ENCODE measurements at places on chromosomes 13 and 19.

DNA sequence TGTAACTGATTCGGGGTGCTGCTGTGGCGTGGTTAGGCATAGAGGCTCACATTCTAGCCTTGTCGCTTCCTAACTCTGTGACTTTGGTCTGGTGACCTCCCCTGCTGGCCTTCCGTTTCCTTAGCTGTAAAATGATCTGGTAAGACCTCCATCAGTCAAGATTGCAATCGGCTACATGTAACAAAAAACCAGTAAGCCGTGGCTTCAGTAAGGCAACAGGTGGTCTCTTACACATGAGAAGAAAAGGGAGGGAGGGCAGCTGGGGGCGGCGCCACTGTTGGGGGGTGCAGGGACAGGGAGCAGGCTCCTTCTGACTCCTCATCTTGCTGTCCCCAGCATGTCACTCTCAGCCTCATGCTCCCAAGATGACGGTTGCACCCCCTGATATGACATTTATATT is 148.0 kb downstream of the SIPA1L3 start:
- no peak for DNase-seq

GRCh38 chr19:2424686-2425621 is 2.4 kb downstream of the TIMM13 start:
- no peak for DNase-seq

DNA sequence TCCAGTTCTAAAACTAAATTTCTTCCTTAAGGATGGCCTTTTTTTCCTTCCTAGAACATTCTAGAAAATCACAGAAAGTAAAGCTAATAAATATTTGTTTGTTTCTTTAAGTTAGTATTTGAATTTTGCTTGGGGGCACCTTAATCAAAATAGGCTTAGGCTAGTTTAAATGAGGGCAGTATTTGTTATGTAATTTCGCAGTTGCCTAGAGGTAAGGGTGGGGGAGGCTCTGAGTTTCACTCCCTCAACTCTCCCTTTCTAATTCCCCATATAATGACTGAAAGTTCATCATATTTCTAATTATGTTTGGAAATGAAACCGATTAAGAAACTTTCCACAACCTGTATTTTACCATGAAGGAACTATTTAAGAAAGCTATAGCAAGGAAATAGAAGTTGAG is 40.6 kb downstream of the PCDH17 start:
- DNase-seq: no peak

- no peak for DNase-seq
Measured at GRCh38 chr19:2266183-2266993, 10.2 kb upstream of the JSRP1 start.

DNA sequence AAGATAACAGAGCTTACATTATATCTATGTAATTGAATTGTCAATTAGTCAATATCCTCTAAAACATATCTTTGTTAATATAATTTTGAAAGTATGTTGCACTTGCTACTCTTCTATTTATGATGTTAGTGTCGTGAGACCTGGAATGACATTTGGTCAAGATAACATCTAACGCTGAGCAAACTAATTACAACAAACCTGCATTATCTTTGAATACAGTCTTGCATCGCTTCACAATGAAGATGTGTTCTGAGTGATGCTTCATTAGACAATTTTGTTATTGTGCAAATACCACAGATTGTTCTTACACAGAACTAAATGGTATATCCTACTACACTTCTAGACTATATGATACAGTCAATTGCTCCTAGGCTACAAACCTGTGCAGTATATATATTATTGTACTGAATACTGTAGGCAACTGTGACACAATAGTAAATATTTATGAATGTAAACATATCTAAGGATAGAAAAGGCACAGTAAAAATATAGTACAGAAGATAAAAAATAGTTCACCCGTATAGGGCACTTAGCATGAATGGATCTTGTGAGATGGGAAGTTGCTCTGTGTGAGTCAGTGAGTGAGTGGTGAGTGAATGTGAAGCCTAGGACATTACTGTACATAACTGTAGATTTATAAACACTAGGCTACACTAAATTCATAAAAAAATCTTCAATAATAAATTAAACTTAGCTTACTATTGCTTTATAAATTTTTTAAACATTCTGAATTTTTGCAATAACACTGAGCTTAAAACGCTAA is 1773.8 kb downstream of the PCDH9 start:
- DNase-seq: no peak

DNA sequence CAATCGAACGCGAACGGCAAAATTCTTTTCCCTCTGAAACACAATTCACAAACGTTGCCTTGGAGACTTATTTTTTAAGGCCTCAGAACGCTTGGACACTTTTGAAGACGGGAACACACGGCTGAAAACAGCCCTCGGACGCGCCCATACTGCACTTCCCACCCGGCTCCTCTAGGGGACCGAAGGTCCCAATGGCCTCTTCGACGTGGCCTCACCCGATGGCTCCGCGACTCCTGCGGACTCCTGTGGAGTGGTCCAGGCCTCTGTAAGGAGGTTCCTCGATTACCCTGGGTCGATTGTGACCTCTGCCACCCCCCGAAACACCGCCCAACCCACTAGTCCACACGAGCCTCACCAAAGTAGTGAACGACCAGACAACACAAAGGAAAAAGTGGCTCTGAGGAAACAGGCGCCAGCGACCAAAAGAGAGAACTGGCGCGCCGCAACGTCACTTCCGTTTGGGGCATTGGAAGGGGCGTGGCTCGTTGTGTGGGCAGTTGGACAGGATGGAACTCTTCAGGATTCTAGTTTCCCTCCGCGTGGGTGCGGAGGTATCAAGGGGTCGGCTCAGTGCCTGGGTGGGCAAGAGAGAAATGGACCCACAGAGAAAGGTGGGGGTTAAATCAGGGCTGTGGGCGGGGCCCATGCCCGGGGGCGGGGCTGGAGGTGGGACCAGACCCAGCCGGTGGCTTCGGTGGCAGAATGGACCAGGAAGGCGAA is at the start of gene ZNF560:
TSS of gene ZNF560 (minus strand) at position 434 of the 720 bp plus-strand sequence. CDS start 23,303 bp downstream, outside the sequence.
- DNase-seq: no peak

GRCh38 chr13:92433963-92434362 is 792.6 kb upstream of the GPC6 start:
- DNase-seq: no peak

DNA sequence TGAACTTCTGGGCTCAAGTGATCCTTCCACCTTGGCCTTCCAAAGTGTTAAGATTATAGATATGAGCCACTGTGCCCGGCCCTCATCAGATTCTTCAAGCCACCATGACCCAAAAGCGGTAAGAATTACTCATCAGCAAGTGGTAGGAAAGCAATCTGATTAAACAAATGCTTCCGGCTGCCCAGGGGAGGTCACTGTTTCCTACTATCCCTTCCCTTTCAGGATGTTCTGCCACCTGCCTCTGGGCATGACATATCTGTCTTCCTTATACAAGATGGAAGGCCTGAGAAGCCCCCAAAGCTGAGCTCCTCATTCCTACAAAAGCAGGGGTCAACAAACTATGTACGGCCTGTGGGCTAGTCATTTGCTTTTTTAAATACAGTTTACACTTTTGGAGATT is 7.0 kb downstream of the ABHD8 start:
- no peak for DNase-seq

DNA sequence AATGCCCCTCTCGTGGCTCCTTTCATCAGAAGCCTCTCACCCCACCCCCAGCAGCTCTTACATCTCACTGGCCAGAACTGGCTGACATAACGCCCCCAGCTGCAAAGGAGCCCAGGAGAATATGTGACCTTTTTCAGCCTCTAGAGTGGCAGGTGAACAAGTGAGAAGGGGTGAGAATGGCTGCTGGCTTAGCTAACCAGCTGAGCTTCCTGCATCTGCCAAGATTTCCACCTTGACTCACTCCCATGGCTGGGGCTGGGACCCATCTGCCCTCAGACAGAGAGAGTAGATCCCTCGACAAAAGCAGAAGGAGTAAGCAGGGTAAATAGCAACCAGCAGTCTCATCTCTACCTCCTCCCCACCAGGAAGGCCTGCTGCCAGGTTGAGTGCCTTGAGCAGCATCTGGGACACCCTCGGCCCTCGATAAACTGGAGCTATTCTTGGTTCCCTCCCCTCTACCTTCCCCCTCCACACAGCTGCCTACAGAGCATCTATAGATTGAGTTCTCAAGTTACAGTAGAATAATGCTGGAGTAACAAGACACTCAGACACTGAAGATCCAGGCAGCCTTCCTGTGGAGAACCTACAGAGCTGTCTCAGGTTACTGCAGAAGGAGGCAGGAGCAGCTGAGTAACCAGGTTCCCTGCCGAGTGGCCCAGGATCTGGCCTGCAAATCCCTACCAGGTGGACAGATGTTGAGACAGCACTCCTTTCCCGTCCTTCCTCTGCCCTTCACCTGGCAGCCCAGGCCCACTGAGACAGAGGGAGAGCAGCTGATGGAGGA is 15.5 kb downstream of the KASH5 start:
- no peak for DNase-seq

DNA sequence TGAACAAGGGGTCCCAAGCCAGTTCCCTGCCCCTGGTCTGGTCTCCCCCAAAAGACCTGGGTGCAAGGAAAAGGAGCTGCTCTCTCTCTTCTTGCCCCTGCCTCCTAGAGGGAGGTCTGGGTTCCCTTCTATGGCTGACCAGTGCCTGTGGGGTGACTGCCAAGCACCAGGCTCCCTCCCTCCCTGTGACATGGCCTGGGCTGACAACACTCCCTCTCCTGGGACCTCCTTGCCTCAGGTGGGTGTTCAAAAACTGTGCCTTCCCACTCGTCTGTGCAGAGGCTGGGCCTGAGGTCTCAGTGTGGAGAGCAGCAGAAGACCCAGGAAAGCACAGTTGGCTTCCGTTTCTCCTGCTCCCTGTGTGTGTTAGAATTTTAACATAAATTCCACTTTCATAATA is 4.7 kb downstream of the ZNF446 start:
- no peak for DNase-seq

Data from stimulated activated CD4-positive, alpha-beta T cell treated with anti-CD3 and anti-CD28 coated beads, Interleukin-12 subunit alpha, Interleukin-12 subunit beta, amount 100 ng/mL, for 4 hours (primary cell).